Activated T-helper 1 cell treated with anti-CD3 and anti-CD28 coated beads, Interleukin-2, amount 50 U/mL, for 16 hours (primary cell): ENCODE measurements at places on chromosomes 2 and 18.
A peak's percentile ranks its signal among the peaks of the same experiment; 100 is the strongest.

GRCh38 chr2:58428096-58429013 lies 187.2 kb upstream of the FANCL start:
- DNase-seq, result no peak

- DNase-seq, result no peak
Measured at GRCh38 chr2:84894131-84894586, 11.3 kb upstream of the TMSB10 start.

GRCh38 chr2:69643602-69644505 lies at the start of gene AAK1:
Gene AAK1 (minus strand): TSS chr2:69643739. CDS start chr2:69643040, 699 bp downstream.
- DNase-seq, result peak; percentile 57

DNA sequence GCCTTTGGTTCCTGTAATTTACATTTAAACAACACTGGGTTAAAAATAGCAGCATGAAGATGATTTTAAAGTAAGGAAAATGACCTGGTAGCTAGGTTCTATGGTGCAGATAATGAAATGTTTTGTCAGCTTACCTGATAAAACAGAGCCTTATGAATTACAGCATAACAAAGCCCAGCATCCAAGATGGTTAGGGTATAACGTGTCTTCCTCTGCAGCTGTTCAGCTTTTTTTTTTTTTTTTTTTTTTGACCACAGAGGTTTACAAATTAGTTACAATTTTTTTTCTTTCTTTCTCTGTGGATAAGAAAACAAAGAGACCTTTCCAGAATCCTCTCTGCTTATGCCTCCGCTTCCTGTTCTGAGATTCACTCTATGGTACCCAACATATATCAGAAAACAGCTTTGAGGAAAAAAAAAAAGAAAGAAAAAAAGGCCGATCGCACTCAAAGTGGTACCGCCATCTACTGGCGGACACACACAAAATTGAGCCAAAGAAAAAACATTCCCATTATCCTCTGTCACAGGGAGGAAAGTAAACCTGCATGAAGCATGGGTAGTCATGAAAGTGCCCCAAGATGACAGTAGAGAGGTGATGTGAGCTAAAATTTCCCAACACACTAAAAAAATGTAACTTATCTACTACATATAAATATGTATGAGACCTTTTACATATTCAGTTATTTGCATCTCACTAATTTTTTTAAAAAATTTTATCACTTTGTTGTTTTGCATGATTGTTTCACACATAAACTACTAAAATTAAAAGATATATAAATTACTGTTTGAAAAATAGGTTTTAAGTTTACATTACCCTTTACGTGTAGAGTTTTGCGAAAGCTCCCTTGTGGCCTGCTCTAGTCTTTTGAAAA lies at the start of gene SCN3A:
SCN3A (minus strand) TSS at position 362 of the 871 bp plus-strand sequence. CDS start 27,656 bp downstream, outside the sequence.
- no peak for DNase-seq

GRCh38 chr2:125701070-125701469 lies 954.9 kb upstream of the GYPC start:
- DNase-seq, result no peak

DNA sequence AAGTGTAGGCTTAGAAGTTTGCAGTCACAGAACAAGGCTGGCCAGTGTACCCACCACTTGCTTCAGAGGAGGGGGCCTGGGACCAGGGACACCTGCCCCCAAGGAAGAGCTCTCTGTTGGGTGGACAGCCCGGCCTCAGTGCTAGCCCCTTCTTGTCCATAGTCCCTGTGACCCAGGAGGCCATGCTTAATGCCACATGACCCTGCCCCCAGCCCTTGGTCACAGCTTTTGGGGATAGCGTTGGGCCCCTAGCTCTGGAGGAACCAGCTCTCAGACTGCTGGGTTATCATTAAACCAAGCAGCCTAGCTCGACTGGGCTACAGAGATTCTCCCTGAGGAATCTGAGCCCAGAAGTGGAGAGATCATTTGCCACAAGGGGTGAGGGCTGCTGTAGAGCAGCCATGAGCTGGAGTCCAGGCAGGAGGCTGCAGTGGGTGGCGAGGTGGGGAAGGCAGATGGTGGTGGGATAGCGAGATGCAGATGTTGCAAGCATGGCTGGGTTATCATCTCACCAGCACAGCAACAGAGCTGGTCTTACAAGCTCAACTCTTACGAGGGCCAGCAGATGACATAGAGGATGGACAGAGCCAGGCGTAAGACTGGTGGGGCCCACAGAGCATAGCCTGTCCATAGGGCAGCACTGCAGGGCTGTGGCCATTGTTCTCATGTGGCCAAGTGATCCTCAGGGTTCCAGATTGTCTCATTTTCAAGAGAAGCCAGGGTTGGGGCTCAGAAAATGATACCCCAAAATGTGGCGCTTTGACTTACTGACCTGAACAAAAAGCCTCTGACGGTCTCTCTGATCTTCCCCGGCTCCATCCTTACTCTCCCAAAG lies 7.2 kb upstream of the TMEM37 start:
- DNase-seq, result no peak

- DNase-seq, result no peak
Measured at GRCh38 chr2:26687801-26688200, 4.7 kb upstream of the KCNK3 start.

DNA sequence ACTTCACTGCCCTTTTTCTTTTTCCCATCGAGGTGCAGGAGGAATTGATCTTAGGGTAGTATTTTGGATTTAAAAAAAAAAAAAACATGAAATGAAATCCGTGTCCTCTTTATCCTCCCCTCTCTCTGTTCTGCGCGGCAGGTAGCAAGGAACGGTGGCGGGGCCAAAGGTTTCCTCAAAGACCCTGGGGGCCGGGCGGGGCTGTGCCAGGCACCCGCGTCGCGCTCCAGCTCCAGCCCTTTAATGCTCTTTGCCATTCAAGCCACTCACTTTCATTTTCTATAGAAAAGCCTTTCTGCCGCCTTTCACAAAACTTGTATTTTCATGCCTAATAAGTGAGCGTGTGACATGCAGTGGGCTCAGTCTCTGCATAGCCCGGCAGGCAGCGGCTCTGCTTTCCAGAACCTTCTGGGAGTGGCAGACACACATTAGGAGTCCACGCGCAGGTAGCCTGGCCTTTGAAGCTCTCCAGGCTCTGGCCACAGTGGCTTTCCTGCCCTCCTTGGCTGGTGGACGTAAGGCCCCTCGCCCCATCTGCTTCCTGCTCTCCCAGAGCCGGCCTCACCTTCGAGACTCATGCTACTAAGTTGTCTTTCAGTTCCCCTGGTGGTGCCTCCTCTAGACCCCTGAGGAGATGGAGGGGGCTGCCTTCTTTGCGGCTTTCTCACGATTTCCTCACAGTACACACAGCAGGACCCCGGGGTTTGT lies 41.7 kb downstream of the AGAP1 start:
- no peak for DNase-seq

DNA sequence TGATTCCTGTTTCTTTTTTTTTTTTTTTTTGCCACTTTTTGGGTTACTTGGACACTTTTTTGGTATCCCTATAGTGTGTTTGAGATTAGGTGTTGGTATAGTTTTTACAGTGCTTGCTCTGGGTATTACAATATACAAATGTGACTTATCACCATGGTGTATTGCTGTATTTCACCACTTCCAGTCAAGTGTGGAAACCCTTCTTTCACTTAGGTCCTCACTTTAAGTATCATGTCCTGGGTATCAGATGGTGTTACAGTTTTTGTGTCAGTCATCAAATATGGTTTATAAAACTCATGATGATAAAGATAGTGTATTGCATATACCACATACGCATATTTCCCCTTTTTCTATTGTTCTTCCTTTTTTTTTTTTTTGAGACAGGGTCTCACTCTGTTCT lies 1.8 kb downstream of the ATP9B start:
- DNase-seq, result no peak

- no peak for DNase-seq
Measured at GRCh38 chr2:197297266-197297665, 13.3 kb downstream of the ANKRD44 start.

DNA sequence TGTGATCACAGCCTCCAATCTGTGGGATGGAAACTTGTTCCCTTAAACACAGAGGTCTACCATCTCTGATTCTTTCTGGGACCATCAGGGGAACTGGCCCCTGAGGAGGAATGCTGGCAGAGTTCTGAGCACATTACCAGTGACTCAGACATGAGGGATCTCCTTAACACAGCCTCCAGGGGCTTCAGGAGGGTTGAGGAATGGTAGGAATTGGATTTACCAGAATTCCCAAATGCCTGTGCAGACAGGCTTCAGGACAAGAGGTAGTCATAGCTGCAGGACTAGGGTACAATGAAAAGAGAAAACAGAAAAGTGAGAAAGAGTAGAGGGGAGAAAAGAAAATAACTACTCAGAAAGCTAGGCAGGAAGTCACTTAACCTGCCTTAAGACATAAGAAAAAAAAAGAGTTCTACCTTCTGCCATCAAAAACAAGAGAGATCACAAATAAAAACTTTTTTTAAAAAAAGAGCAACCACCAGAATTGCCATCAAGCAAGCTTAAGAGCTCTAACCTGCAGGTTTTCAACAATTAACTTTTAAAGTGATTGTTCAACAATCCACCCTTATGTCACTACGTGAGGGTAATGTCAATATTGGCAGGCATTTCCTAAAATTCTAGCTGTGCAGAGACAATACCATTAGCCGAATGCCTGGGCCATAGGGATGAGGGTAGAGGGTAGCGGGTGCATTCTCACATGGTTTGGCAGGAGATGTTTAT lies 524.4 kb downstream of the BCL11A start:
- no peak for DNase-seq

DNA sequence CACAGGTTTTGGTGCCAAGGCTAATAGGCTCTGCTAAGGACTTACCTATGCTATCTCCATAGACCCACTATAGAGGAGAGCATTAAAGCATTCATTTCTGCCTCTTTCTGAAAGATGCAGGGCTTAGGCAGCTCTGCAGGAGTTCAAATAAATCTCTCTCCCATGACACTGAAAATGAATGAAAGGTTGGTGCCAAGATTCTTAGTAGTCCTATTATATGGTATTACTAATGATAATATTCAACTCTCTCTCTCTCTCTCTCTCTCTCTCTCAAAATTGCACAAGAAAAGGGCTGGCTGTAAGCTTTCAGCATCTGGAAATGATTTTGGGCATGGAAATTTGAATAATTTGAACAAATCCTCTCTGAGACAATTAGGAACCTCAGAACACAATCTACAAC lies 433.7 kb downstream of the MBD2 start:
- DNase-seq, result no peak

DNA sequence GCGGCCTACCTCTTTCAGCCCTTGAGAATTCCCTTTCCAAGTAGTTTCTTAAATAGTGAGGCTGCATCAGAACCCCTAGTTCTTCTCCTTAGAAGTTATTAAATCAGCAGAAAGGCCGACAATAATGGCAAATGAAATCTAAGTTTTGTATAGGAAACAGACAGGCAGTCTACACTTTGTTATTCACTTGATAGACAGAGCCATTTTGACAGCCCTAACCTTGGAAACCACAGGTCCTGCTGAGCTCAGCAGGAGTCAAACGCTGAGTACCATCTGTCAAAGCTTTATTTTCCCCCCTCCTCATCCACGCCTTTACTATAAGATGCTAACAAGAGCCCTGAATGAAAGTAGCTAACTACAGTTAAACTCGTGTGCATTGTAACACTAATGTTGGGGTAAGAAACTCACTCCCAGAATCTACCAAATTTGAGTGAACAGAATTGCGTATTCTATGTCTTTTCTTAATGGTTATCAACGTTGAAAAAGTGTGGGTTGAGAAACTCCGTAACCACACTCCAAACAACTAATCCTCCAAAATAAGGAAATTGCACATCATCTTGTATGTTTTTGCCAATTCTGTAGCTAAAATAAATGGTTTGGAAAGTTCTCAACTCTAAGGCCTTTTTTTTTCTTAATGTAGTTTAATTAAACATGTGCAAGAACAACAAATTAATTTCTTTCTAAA lies 90.6 kb upstream of the EFEMP1 start:
- DNase-seq, result no peak

DNA sequence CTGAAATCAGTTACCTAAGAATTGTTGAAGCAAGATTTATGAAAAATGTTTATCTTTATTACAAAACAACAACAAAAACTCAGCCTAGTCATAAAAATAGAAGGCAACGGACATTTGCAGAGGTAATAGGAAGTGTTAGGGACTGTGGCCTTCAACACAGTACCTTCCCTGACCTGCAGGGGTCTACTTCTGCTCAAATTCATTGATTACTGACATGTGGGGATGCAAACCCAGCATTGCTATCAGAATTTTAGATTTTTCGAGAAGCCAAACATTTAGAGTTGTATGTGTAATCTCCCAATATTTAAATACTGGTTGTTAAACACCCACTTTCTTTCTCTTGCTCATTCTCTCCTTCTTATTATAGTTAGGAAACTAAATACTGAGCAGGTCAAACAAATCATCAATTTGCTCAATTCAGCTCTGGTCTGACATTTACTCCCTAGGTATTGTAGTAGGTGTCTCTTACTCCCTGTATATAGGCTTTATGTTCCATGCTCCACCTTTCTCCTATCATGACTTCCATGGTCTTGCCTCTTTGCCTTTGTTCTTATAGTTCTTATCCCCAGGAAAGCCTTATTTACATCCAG lies 198.5 kb downstream of the UBE2E3 start:
- DNase-seq, result no peak

DNA sequence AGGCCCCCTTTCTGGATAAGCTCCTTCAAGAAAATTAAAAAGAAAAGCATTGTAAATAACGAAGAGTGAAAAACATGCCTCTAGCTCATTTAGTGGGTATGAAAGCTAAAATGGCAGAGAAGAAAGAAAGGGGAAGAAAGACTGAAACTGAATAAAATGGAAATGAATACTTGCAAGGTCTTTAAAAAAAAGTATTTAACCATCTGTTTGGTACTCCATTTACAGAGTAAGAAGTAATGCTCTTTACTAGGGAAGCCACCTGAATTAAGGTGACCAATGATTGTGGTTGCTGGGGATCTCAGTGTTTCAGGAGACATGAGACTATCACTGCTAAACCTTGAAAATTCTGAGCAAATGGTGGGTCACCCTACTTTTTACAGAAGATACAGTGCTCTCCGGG lies 17.7 kb upstream of the ARL5A start:
- DNase-seq, result no peak

DNA sequence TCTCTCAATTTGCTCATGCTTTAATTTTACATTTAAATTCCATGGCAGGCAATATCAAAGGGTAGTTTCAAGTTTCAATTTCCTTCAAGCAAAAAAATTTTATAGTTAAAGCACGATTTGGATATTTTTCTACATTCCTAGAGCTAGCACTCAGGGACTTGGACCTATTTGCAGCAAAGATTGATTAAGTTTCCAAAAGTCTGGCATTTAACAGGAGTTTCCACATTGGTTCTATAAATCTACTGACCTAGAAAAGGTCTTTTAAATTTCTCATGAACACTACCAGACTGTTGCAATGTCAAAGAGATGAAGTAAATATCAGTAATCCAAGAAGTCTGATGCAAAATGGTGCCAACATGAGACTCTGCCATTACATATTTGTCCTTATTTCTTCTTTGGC lies 253.7 kb upstream of the LINC00305 start:
- no peak for DNase-seq

DNA sequence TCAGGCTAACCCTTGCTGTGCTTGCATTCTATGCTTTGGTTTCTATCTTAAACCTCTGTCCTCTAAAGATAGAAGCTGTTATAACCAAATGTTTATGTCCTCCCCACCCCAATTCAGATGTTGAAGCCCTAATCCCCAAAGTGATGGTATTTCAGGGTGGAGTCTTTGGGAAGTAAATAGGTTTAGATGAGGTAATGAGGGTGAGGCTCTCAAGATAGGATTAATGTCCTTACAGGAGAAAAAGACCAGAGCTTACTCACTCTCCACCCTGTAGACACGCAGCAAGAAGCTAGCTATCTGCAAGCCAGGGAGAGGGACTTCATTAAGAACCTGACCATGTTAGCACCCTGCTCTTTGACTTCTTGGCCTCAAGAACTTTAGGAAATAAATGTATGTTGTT lies 362.5 kb downstream of the ERBB4 start:
- DNase-seq, result no peak
